ENCODE measurements at places on chromosomes 2 and 18.

GRCh38 chr2:164511738-164512137, 109.5 kb downstream of the GRB14 start:
- DNase-seq = no peak

DNA sequence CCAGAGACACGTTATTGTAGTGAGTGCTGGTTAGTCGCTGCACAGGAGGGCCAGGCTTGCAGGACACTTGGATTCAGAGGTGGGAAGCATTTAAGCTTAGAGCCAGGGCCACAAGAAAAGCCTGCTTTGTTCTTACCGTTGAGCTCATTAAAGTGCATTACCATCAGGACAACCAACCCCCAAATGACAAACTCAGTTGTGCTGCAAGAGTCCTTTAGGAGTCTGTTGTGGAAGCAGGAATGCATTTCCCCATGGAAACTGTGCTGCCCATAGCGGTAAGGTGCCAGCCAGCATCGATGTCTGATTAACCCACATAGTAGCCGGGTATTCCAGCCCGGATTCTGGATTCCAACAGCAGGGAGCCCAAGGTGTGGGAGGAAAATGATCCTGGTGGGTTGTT, 23.4 kb upstream of the REEP1 start:
- DNase-seq = no peak

- no peak for DNase-seq
Observed at GRCh38 chr2:188983427-188984064, 9.4 kb downstream of the COL3A1 start.

- DNase-seq = peak; percentile 94
Observed at GRCh38 chr2:117232305-117232704, 582.2 kb upstream of the DDX18 start.

GRCh38 chr2:10304458-10305253, 2.0 kb downstream of the HPCAL1 start:
- no peak for DNase-seq

DNA sequence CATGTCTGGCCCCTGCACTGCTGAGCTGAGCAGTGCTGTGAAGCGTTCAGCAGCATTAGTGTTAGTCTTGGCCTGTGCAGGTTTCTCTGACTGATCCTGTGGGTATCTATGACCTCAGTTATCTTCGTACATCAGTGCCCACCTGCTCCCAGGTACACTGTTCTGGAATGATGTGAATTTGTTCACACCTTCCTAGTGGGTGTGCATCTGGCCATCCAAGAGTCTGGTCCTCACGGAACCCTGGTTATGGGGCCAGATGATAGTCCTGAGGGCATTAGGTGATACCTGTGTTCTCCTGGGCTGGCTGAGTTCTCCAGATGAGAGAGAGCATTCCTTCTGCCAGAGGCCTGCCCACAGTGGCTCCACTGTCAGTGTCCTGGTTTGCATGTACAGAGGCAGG, 57.2 kb downstream of the INPP4A start:
- no peak for DNase-seq

GRCh38 chr2:98854682-98855081, 81.3 kb downstream of the CRACDL start:
- peak; percentile 41 for DNase-seq

DNA sequence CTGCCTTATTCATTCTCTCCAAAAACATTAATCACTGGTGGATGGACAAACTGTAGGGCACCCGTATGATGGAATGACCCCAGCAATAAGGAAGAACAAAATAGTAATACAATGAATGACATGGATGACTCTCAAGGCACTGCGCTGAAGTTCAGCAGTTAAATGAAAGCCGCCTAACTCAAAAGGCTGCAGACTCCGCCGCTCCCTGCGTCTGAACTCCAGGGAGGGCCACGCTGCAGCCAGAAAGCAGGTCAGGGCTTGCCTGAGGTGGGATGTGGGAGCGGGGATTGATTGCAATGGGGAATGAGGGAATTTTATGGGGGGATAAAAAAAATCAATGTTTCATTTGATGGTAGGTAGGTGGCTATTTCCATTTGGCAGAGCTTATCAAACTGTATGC, 86.5 kb upstream of the LAPTM4A start:
- no peak for DNase-seq

- DNase-seq = no peak
Observed at GRCh38 chr18:24850532-24850931, 390.1 kb downstream of the HRH4 start.

- DNase-seq = no peak
Observed at GRCh38 chr18:71442731-71443141, 1101.4 kb downstream of the CBLN2 start.

GRCh38 chr2:239382384-239382880, 18.4 kb downstream of the HDAC4 start:
- DNase-seq = no peak

GRCh38 chr2:39583781-39584180, 81.9 kb upstream of the TMEM178A start:
- DNase-seq = no peak

DNA sequence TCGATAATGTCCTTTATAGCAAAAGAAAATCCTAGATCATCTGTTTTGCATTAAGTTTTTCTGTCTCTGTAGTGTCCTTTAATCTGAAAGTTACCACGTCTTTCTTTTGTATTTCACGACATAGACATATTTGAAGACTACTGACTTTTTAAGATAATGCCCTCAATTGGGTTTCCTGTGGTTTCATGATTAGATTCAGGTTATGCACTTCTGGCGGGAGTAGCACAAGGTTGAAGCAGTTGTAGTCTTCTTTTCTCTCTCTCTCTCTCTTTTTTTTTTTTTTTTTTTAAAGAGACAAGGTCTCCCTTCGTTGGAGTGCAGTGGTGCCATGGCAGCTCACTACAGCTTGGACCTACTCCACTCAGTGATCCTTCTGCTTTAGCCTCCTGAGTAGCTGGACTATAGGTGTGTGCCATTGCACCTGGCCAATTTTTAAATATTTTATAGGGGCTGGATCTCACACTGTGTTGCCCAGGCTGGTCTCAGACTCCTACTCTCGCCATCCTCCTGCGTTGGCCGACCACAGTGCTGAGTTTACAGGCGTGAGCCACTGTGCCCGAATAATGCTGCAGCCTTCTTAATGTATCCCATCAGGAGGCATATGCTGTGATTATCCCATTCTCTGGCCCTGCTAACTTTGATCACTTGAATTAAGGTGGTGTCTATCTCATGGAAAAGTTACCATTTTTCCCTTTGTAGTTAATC, 3.9 kb downstream of the INPP4A start:
- no peak for DNase-seq

GRCh38 chr2:129780316-129781270, 198.9 kb upstream of the RAB6C start:
- DNase-seq = no peak

DNA sequence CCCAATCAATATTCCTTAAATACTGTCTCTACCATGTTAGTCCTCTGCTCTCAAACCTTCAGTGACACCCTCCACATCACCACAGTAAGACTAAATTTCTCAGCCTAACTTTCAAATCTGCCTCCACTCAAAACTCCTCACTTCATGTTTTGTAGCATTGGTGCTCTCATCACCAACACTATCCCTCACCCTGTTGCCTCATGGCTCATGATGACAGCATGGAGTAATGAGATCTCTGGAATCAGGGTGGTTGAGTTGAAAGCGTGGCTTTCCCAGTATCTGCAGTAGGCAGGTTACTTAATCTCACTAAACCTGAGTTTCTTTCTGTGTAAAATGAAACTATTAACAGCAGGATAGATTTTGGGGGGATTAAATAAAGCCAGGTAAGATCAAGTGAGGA, 621.4 kb downstream of the NYAP2 start:
- DNase-seq = no peak

DNA sequence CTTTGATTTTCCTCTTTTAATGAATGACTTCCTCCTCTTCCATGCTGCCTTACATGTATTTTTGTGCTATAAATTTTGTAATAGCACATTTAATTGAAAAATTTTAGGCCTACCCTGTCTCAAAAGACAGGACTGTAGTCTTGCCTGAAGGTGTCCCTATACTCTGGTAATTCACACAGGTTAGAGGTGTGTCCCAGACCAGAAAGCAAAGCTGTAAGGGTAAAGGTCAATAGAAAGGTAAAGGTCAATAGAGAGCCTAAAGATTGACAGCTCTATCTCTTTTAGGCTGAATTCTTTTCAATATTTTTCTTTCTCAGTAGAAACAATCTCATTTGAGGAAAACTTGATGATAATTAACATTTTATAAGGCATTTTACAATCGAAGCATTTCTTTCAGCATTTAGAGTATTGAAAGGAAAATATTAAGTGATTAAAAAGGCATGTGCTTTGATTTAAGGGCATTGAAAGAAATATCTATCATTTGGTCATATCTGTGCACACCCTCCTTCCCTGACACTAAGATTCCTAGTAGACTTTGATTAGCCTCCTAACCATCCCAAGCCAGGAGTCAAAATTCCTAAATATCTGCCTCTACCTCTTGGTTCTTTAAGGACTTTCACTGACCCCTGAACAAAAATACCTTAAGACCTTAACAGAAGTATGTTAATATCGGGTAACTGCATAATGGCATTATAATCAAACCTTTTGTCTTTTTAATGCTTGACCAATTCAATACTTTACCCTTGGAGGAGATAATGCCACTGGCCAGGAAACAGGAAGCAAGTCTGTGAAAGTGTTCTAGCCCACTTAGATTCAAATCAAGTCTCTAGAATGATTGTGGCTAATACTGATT, 161.8 kb upstream of the DTNA start:
- DNase-seq = no peak

- peak; percentile 2 for DNase-seq
Observed at GRCh38 chr18:24964216-24964615, 387.8 kb downstream of the ZNF521 start.

GRCh38 chr18:63603772-63604171, 16.6 kb downstream of the SERPINB13 start:
- DNase-seq = no peak

GRCh38 chr2:890214-890613, 60.4 kb upstream of the SNTG2 start:
- DNase-seq = no peak

- DNase-seq = no peak
Observed at GRCh38 chr2:174142290-174142689, 106.0 kb downstream of the OLA1 start.

DNA sequence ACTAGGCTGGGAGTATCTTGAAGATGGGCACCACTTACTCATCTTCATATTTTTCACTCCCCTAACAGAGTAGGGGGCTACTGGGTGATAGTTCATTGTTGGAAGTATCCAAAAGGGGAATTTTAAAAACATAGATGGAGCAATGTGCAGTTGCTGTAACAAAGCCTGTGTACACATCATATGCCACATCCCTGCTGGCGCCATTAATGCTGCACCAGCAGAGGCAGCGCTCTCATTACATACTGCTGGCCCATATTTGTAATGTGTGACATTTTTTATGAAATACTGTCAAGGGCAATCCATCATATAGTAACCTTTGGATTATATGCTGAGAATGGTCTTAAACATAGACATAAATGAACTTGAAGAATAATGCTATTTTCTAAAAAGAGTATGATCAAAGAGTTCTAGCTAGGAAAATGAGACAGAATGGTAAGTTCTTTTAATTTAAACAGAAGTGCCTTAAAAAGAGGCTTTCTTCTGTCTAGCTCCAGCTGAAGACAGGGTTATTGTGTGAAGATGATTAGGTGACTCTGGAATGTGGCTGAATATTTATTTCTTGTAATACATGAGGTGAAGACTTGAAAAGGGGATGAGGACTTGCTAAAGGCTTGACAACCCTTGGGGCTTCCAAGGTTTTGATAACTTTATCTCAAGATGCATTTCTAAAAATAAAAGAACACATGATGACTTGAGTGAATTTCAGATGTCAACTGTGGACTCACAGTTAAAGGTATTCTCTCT, 2.4 kb upstream of the TMEM178A start:
- no peak for DNase-seq

GRCh38 chr2:54239427-54239826, 16.6 kb downstream of the TSPYL6 start:
- no peak for DNase-seq

- no peak for DNase-seq
Observed at GRCh38 chr2:181198183-181198864, 217.9 kb downstream of the UBE2E3 start.

- no peak for DNase-seq
Observed at GRCh38 chr2:241092677-241093076, 9.4 kb downstream of the MTERF4 start.

GRCh38 chr2:44126106-44126797, 42.4 kb upstream of the PPM1B start:
- no peak for DNase-seq

- peak; percentile 30 for DNase-seq
Observed at GRCh38 chr2:38376346-38377049, 575 bp downstream of the ATL2 start.

GRCh38 chr2:125427721-125428315, 1228.1 kb upstream of the GYPC start:
- no peak for DNase-seq

GRCh38 chr2:216081012-216081411, 597 bp downstream of the PECR start:
- DNase-seq = no peak

DNA sequence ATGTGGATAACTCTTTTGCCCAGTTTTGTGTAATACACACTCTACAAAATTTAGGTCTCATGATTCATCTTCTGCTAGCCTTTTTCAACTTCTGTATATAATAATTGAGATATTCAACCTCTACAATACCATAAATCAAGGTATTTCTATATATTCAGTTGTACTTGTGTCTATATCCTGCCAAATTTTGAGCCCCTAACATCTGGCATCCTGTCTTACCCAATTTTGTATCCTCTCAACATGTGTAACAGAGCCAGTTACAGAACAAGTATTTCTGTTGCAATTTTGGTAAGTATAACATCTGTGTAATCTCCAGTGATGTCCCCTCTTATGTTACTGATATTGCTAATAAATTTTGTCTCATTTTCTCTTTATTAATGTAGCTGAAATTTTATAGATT, 145.8 kb downstream of the TRIB2 start:
- peak; percentile 31 for DNase-seq

DNA sequence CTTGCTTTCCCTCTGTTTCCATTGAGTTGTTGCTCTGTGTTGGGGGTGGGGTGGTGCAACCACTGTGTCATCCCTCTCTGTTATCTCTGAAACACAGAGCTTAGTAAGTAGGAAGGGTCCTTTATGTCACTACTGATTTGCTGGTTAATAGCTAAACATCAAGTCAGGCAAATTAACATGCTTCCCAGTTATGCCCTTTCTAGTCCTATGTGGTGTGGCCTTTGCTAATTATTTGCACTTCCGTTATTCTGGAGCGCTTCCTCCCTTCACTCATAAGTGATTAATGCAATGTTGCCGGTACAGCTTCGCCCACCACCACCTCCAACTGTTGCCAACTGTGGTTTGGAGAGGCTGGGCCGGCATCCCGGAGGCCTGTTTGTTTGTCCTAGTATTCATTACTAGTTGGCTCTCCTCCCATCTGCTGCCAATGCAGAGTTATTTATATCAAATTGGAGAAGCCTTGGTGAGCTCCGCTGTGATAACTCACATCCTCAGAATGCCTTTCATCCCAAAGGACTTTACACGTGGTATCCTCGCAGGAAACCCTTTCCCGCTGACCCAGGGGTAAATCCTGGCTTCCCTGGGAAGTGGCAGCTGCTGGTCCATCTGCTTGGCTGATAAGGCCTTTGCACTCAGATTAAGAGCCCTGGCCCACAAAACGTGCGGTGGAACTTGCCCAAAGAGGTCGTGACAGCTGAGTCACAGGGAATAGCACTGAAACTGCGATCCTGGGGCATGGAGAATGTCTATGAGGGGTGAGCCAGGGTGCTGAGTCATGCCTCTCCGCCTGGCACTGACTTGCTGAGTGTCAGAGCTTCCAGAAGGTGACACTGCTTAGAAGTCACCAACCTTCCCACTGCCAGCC, 72.0 kb upstream of the ZCCHC2 start:
- peak; percentile 65 for DNase-seq

All from HL-60 (cell line).